ENCODE measurements at places on chromosomes 7 and 10. TPM values are rescaled to one million over a fixed set of nuclear protein-coding genes. Genes with fewer than 3 reads are reported as not detected.

DNA sequence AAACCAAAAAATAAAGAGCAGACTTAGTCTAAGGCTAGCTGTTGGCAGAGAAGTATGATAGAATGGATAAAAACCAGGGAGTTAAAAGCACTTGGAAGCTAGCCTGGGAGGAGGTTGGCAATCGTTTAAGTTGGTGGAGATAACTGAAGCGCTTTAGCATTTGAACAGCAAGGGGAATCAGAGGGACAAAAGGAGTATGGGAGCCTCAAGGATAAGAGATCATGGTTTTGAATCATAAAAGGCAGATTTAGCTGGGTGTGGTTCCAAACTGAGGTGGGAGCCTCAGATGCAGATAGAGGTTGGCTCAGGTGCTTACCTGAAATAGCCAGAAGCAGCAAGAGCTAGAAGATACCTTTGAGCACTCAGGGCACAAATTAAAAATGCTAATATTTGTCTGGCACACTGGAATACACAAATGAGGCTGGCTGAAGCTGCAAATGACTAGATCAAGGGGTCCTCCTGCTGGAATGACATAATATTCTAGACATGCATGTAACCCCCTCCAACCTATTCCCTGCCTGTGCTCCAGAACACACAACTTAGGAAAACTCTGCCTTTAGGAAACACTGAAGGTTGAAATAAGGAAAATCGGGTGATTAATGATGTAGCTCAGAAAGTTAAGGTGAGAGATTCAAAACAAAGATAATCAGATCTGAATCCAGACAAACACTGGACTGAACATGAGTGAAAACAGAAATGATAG is 372.3 kb upstream of the LRRN3 start:
- DNase-seq, result no peak

DNA sequence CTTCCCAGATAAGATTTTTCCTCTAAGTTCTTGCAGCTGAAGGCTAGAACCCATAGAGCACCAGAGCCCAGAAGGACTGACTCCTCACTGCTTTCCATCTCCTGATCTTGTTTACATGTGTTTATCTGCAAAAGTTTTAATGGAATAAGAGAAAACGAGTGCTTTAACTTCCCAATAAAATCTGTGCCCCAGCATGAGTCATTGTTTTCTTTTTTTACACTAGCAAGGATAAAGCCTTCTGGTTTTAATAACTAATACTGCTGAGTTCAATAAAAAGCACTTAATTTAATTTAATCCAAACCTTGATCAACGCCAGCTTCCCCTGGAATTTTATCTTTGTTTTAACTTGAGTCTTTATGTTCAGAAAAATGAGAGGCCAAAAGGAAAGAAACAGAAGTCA is 227.6 kb downstream of the HPSE2 start:
- DNase-seq, result no peak

DNA sequence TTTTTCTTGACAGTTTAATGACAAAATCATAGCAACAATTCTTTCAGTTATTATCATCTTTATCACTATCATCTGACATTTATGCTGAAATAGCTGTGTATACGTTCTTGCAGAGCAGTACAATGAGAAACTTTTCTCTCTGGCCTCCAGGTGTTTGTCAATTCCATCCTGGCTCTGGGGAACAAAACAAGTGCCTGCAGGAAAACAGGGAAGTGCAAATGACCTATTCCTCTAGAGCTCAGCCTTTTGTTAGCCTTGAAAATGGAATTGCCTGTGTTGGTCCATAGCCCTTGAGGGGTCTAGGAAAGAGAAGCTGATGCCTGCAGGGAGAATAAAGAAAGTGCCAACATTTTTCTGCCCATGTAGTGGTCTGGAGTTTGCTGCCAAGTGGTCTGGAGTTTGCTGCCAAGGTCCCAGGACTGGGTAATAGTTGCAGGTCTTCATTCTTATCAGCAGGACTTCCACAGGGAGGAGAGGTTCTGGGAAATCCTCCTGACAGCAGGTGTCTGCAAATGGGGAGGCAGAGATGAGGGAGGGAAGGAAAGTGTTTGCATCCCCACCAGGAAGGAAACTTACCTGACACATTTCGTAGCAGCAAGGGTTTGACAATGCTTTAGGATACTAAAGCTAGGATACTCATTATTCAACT is 10.1 kb upstream of the CSTF2T start:
- no peak for DNase-seq

Gene ITPRID1
- total RNA-seq, result not detected

DNA sequence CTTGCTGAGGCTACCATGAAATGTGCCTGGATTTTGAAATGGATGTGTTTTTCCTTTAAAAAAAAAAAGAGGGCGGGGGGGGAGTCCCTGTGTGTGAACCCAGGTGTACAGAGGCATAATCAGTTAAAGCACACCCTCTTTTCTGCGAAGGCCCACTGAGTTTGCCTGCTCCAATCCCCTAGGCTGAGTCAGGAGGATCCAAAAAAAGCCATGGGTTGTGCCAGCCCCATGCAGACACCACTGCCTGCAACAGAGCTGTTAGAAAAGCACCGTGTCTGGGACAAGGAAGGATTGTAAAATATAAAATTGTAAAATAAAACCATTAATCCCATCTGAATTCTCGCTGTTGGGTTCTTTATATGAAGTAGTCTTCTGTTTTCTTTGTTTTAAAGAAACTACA is 217.9 kb downstream of the ADAM12 start:
- no peak for DNase-seq

Measured in Right ventricle myocardium inferior (tissue), 1 donor.